Inflammatory macrophage treated with lipopolysaccharide for 4 hours (primary cell): ENCODE measurements at places on chromosomes 12 and 14.

DNA sequence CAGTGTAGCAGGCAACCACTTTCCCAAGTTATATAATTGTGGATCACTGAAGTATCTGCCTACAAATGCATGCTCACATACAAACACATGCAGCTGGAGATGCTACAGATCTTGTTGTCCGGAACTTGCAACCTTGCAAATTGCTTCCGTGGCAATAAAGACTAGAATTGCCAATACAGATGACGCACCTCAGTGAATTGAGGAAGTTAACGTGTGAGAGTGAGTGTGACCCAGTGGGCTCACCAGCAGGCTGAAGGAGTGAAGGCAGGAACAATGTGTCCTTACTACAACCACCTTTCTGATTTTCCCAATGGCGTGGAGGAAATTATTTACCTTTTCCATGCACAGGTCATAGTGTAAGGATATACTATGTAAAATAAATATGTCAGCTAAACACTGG, 89.4 kb upstream of the GRIP1 start:
- peak; percentile 4 for DNase-seq

- DNase-seq: no peak
These were observed 1.1 kb upstream of the HOXC4 start for GRCh38 chr12:54052438-54053002.

DNA sequence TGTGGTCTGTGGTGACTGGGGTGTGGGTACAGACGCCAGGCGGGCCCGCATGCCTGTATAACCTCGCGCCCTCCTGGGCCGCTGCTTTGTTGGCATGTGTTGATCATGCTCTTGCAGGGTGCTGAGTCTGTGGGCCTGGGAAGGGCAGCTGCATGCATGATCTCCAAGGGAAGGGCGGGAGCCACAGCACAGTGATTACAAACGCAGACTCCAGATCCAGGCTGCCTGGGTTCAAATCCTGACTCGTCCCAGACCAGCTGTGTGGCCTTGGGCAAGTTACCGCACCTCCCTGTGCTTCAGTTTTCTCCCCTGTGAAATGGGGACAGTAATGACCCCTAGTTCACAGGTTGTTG, 24.0 kb downstream of the ADGRD1 start:
- DNase-seq: no peak

DNA sequence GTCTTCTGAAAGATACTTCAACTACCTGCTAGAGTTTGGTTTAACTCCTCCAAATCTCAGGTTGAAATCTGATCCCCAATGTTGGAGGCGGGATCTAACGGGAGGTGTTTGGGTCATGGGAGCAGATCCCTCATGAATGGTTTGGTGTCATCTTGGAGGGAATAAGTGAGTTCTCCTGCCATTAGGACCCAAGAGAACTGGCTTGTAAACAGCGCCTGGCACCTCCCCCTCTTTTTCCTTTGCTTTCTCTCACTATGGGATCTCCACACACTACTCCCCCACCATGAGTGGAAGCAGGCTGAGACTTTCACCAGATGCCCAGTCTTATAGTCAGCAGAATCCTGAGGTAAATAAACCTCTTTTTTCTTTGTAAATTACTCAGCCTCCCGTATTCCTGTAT, 2.5 kb downstream of the CNIH1 start:
- DNase-seq: no peak

GRCh38 chr14:27608377-27608776, 1010.5 kb upstream of the NOVA1 start:
- DNase-seq: no peak

GRCh38 chr12:93526786-93527428, 45.6 kb upstream of the SOCS2 start:
- DNase-seq: no peak

- DNase-seq: no peak
These were observed 38.9 kb upstream of the NTF3 start for GRCh38 chr12:5392961-5393360.
